NCI-H1436 treated with DMSO at 0.1 percent for 48 hours (cell line): ENCODE measurements at places on chromosomes 13 and 19.

DNA sequence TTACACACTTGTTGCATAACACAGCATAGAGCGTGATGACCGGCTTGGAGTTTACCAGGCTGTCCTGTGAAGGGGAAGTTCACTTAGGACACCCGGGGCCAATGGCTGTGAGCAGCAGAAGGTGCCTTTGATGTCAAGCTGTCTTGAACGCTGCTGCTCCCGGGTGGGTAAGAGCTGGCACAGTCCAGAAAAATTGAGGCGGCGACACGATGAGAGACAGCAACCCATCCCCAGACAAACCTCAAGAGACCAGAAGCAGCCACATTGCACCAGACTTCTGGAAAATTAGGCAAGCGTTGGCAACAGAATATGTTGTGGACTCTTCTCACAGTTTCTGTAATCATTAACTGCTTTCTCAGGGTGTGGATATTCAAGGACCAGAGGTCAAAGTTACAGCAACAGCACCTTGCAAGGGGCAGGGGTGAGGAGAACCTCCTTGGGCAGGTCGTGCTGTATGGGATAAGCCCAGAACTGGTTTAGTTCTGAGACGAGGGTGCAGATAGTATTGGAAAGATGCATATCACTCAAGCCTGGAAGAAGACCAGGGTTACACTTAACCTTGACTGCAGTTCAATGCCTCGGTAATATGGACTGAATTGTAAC is 10.1 kb downstream of the NFILZ start:
- no peak for DNase-seq

- no peak for DNase-seq
Observed at GRCh38 chr13:25727810-25728209, 324.0 kb downstream of the SHISA2 start.

DNA sequence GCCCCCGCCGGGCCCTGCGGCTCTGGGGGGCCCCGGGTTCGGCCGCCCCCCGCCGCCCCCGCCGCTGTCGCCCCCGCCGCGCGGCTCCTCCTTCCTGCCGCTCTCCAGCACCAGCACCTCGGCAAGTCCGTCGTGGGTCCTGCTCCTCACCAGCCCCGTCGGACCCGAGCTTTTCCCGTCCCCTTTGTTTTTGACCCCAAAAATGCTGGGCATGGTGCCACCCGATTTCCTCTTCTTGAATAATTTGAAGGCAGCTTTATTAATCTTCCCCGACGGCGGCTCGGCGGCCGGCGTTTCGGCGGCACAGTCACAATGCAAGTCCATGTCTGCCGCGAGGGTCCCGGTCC is 945 bp downstream of the AMER2 start:
- no peak for DNase-seq

DNA sequence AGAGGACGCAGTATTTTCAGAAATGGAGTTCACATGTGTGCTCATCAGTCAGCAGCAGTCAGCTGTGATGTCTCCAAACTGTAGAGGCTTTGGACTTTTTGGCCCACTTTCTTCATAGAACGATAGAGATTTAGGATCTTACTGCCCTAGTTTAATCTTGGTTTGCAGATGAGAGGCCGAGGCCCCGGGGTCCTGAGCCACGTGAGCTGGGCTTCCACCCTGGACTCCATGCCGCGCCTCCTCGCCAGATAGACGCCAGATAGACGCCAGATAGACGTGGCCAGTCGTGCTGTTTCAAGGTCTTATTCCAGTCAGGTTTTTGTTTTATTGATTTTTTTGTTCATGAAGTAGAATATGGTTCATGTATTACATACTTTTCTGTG is 11.7 kb upstream of the MCF2L start:
- DNase-seq: no peak

GRCh38 chr13:47932950-47933923 is 67.8 kb downstream of the SUCLA2 start:
- DNase-seq: peak; percentile 0

DNA sequence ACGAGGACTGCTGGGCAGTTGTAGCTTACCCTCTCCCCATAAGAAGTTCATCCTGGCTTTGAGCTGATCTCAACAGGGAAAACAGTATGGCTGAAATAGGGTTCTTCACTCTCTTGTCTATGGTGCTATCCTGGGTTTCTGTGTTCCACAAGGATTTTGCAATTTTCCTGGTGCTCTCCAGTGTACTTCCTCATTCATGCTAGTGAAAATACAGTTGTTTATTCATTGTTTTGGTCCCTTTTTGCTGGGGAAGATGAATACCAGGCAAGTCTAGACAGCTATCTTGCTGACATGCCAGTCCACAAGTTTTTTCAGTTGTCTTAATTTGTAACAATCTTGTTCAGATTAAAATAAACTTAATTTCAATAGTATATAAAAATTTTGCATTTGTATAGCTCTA is 306.5 kb downstream of the DLEU7 start:
- no peak for DNase-seq

- DNase-seq: no peak
Observed at GRCh38 chr13:57314897-57315520, 148.0 kb downstream of the PRR20E start.

DNA sequence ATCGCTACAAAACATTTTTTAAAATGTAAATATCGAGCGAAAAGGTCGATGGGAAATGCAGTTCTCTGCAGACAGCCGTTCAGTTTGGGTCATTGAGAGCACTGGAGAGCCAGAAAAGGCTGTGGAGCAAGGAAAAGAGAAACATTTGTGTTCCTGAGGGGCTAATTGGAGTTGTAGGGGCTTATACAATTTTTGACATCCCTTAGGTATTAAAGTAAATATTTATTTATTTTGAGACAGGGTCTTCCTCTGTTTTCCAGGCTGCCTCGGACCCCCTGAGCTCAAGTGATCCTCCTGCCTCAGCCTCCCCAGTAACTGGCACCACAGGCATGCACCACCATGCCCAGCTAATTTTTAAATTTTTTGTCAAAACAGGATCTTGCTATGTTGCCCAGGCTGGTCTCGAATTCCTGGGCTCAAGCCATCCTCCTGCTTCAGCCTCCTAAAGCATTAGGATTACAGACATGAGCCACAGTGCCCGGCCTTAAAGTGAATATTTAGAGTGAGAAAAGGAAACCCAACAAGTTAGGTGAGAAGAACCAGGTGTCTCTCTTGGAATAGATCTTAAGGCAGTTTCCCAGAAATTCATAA is 825 bp upstream of the YIF1B start:
- no peak for DNase-seq

DNA sequence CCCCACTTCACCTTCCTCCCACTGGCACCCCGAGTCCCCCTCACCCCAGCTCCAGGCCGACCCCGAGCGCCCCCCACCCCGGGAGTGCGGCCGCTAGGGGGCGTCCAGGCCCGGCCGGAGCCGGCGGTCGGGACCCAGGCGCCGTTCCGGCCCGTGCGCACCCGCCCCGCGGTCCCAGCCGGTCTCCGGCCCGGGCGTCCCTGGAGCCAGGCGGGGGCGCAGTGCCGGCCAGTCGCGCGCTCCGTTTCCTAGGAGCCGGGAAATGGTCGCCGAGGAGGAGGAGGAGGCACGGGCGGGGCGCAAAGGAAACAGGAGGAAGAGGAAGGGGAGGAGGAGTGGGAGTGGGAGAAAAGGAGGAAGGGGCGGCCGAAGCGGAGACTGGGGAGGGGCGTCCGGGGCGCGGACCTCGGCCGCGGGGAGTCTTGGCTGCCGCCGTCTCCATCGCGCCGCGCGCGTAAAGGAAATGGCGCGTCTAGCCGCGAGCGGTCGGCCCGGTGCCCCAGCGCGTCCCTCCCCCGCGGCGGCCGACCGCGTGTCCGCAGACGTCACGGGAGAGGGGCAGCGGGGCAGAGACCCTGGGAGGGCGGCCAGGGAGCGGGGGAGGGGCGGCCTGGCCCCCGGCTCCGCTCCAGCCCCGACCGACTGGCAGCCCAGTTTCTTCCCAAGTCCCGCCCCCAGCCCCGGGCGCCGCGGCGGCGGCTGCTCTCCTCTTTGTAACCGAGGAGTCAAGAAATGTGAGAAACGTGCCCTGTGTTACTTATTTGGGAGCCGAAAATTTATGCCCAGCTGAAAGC is 1.1 kb upstream of the KCTD15 start:
- no peak for DNase-seq

- DNase-seq: no peak
Observed at GRCh38 chr13:106985481-106985880, 417.5 kb upstream of the ARGLU1 start.

DNA sequence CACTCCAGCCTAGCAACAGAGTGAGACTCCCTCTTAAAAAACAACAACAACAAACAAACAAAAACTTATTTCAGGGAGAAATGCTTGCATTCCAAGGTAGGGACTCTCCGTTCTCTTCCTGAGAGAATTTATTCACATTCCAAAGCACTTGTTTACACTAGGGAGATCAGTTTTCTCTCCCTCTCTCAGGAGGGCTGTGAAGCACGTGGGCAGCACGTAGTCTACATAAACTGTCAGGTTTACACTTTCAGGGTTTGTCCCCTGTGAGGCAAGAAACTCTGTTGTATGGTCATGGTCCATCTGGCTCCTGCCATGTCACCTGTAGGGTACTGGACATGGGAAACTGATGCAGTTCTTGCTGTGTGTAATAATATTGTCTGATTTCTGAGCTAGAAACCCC is 31.6 kb downstream of the WDR87 start:
- DNase-seq: no peak

DNA sequence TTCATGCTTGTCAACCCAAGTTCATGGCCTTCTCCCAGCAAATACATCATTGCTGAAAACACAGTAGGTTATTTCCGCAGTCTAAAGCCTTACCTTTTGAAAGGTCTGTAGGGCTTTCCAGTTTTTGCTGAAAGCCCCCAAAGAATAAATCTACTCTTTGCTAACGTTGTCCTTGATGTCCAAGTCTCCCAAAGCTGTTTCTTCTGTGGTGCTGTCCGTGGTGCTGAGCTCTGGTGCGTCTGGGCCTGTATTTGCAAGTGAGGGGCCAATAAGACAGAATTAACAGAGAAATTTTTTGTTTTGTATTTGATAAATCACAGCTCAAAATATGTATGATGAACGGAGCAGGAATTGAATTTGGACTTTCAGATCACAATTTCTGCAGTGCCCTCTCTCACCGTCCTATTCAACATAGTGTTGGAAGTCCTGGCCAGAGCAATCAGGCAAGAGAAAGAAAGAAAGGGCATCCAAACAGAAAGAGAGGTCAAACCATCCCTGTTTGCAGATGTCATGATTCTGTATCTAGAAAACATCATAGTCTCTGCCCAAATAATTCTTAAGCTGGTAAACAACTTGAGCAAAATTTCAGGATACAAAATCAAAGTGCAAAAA is 9.8 kb upstream of the LGALS16 start:
- no peak for DNase-seq

- DNase-seq: no peak
Observed at GRCh38 chr19:19563348-19563848, 25.3 kb downstream of the CILP2 start.

DNA sequence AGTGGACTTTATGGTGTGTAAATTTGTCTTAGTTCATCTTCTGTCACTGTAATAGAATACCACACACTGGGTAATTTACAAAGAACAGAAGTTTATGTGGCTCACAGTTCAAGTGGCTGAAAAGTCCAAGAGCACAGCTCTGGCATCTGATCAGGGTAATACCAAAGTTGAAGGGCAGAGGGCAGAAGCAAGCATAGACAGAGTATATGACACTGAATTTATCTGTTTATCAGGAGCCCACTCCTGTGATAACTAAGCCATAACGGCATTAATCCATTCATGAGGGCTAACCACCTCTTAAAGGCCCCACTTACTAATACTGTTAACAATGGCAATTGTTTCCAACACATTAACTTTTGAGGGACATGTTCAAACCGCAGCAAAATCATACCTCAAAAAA is 4.0 kb upstream of the RFXAP start:
- DNase-seq: no peak

DNA sequence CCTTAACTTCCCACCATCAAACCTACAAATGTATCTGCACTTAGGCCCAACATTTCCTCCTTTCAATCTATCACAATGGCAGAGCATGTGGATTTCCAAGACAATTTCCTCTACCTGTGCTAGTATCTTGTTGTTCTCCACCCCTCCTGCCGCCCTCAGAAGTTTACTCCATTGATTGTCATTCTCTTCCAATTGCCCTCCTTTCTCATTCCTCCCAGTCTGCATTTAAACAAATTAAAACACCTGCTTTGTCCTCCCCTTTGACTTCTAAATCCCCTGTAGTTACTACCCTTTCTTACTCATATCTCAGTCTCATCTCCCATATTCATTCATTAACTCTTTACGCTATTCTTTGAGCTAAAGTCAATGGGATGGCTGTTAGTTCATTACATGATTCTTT is 370.6 kb downstream of the DIAPH3 start:
- no peak for DNase-seq

GRCh38 chr19:17862711-17863519 is 3.2 kb downstream of the RPL18A start:
- DNase-seq: no peak

DNA sequence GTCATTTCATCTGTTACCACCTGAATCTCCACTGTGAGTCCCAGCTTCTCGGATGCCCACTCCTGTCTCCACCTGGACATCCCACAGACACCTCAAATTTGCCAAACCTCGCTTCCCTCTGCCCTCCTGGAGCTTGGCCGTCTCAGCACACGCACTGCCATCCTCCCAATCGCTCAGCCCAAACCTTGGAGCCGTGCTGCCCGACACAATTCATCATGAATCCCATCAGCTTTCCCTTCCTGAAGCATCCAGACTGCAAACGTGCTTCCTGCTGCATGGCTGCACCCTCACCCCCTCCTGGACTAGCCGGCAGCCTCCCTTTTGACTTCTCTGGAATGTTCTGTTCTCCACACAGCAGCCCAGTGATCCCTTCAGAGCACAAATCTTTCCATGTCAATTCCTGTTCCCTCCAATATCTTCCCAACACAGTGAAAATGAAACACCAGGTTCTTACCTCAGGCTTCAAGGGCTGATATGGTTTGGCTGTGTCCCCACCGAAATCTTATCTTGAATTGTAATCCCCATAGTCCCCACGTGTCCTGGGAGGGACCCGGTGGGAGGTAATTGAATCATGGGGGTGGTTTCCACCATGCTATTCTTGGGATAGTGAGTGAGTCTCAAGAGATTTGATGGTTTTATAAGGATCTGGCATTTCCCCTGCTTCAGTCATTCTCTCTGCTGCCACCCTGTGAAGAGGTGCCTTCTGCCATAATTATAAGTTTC is 1.1 kb upstream of the PROZ start:
- no peak for DNase-seq

GRCh38 chr19:1836458-1837221 is 11.6 kb downstream of the REXO1 start:
- no peak for DNase-seq

DNA sequence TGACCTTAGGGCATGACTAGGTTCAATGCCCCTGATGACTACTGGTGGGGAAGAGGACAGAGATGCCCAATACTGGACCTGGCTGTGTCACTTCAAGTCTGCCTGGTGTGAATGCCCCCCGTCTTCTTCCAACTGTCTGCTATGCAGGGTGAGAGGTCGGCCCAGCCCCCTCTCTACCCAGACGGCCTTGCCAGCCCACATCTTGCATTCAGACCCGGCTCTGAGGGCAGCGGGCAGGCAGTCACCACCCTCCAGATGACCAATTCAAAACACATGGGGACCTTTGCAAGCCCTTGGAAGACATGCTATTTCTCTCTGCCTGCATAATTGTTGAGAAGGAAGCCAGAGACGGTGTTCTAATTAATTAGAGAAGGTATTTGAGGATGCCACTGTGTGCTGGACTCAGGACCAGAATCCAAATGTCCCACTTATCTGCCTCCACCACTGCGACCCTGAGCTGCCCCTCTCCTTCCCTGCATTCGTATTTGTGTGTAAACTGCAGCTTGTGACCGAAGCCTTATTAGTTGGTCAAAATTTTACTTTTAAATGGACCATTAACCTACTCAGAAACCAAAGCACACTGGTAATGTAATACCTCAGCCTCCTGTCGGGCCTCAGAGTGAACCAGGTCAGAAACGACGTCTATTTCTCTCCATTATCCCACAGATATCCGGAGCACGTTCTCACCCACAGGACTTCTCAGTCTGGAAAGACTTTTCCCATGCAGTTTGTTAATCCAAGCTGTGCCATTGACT is 407.0 kb downstream of the ZNF536 start:
- DNase-seq: no peak
